PC-9 (cell line): ENCODE measurements at places on chromosomes 11 and 22. TPM values are rescaled to one million over a fixed set of nuclear protein-coding genes. Genes with fewer than 3 reads are reported as not detected.
A peak's percentile ranks its signal among the peaks of the same experiment; 100 is the strongest.

Gene MCM5
- 71.7 and 115 TPM in 2 replicates for total RNA-seq

- H3K27ac ChIP-seq, result peak overlapping the region; percentile 53
- no peaks in the 10 kb centered on the region for H3K27me3 ChIP-seq
- peaks cover 24% of the 10 kb centered on the region; the same call in 1 of the 2 replicates for H3K36me3 ChIP-seq
- peaks cover 99% of the 10 kb centered on the region for H3K4me1 ChIP-seq
- peak; percentile 74 for DNase-seq
Measured at GRCh38 chr22:36365020-36365411, 22.8 kb downstream of the MYH9 start.

- H3K4me3 ChIP-seq, result no peak overlapping the region
- no peaks in the 10 kb centered on the region for H3K4me1 ChIP-seq
- no peaks in the 10 kb centered on the region for H3K36me3 ChIP-seq
- no peak for DNase-seq
- no peaks in the 10 kb centered on the region for H3K27me3 ChIP-seq
Measured at GRCh38 chr11:91261513-91261912, 963.1 kb upstream of the FAT3 start.

DNA sequence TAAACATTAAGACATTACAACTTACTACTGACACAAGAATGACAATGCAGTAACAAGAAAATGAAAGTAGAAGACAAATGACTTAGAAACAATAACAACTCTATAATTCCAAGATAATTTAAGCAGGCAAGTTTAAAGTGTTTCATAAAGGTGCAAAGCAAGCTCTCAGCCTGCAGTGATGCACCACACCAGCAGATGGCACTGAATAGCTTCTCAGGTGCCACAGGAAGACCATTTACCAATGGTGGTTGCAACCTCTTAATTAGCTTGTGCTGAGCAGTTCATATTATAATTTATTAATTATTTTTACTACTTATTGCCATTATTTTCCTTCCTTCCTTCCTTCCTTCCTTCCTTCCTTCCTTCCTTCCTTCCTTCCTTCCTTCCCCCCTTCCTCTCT is 60.6 kb downstream of the NXPE2 start:
- no peaks in the 10 kb centered on the region for H3K4me1 ChIP-seq
- H3K27ac ChIP-seq, result no peak overlapping the region
- no peak for DNase-seq
